Fibroblast of mammary gland (primary cell): ENCODE measurements at places on chromosomes 5 and 9.

DNA sequence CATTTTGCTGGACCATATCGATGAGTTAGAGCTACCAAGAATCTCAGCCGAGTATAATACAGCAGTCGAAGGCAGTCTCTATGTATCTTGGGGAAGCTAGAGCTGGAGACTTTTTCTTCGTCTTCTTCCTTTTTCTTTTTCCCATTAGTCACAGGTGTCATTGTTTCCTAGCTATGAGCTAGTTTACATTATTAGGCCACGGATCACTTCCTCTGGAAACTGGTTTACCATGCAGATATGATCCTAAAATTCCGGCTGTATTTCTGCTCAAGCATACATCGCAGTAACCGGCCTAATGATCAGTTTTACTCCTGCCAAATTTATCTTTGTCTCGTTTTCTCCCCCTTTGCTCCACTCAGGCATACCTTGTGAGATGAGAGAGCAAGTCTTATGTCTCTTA is 312.8 kb downstream of the ARHGAP26 start:
- DNase-seq, result no peak

GRCh38 chr5:97452646-97453045 is 269.6 kb upstream of the RIOK2 start:
- no peak for DNase-seq

DNA sequence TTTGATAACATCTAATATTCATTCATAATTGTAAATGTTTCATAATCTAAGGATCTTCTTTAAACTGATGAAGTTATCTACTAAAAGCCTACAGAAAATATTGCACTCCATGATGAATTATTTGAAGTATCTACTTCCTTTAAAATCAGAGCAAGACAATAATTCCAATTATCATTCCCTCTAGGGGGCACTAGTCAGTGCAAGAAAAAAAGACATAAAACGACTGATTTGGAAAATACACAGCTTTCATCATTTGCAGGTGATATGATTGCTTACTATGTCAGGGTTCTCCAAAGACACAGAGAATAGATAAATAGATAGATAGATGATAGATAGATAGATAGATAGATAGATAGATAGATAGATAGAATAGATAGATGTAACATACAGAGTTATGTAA is 13.5 kb upstream of the GRM6 start:
- no peak for DNase-seq

DNA sequence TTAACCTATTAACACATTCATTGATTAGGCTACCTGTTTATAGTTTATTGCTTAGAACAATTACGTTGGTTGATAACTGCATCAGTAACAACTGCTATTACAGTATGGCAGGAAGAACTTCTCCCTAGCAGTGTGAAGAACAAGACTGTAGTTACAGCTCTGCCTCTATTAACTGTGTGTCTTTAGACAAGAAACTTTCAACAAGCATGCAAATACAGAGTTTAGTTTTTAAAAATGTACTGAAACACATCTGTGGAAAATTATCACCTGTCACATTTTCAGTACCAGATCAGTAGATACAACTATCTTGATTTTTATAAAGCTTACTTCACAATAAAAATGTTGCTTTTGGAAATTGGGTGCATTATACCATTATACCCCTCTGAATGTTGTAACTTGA is 22.2 kb downstream of the ELL2 start:
- no peak for DNase-seq

GRCh38 chr9:8709731-8710130 is 910.2 kb upstream of the DMAC1 start:
- DNase-seq, result no peak

DNA sequence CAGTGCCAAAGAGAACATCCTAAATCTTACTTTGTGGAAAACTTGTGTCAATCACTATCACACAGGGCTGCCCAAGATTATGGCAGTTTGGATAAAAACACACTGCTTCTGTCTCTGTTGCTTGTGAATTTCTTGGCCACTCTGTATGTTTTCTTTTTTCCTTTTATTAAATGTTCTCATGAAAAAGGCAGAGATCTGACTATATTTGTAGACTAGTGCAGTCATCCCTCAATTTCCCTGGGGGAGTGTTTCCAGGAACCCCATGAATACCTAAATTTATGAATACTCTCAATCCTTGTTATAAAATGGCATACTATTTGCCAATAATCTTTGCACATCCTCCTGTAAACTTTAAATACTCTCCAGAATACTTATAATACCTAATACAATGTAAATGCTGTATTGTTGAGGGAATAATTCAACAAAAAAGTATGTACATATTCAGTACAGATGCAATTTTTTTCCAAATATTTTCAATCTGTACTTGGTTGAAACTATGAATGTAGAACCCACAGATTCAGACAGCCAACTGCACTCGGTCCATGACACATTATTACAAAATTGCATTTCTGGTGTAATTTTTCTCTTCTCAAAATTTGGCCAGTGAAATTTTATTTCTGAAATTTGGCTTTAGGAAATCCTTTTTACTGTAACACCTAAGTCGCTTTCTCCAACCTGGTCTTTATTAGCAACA is 391.9 kb upstream of the PRR16 start:
- DNase-seq, result no peak
